ENCODE measurements at places on chromosomes 3 and 15.

- no peak for DNase-seq
Observed at GRCh38 chr3:69126216-69126615, 3.8 kb upstream of the LMOD3 start.

GRCh38 chr3:72013084-72013483 lies 228.1 kb upstream of the PROK2 start:
- no peak for DNase-seq

GRCh38 chr15:65377976-65378366 lies at the start of gene IGDCC3:
Gene IGDCC3 (minus strand): TSS chr15:65378002. CDS start chr15:65377788, 214 bp downstream.
- no peak for DNase-seq

DNA sequence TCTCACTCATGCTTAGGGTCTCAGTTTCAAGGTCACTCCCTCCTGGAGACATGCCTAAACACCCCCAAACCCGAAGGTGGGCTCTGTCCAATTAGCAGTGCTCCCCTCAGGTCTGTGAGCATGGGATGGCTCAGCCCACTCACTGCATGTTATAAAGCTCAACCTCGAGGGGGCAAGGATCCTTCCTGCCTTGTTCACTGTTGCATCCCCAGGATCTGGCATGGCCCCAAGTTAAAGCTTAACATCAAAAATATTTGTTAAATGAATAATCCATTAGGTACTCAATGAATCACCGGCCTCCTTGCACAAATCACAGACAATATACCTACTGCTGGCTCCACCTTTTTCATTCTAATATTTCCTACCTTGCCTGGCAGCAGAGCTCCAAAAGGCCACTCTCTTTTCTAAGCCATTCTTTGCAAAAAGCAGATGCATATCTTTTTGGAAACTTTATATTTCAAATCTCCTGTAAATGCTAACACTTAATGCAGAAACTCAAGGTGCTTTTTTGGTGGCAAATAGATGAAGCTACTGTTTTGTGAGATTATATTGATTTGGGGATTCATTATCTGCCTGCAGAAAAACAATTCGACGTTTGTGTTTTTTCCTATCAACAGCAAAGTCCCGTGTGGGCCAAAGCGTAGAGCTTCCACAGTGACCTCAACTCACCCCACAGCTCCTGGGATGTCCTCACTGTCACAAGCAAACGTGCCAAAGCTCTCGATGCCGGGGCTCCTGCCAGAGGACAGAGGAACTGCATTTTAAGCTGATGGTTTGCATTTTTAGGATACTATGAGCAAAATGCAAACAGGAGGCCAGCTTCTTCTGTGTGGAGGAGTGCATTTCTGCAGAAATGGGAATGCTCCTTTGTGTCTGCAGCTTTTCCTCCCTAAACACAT lies 35.4 kb downstream of the PCOLCE2 start:
- no peak for DNase-seq

- no peak for DNase-seq
Observed at GRCh38 chr3:9280451-9281219, 31.2 kb upstream of the SRGAP3 start.

DNA sequence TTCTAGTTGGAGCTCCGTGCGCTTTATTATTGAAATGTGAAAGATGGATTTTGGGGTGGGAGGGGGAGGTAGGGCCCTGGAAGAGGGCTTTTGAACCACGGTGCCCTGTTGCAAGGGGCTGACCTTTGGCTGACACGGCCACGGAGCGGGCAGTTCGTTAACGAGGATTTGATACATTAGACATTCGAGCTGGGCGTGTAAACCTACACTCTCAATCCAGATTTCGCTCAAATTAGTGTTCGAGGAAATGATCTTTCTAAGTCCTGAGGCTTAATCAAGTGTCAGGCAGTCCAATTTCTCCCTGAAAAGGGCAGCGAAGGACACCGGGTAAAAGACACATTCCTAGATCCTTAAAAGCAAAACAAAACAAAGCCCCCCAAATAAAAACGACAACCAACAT lies 13.0 kb downstream of the ZIC1 start:
- DNase-seq = no peak

- DNase-seq = no peak
Observed at GRCh38 chr3:12430086-12430485, 54.2 kb upstream of the TSEN2 start.

- no peak for DNase-seq
Observed at GRCh38 chr3:72593881-72594397, 254.3 kb downstream of the SHQ1 start.

- no peak for DNase-seq
Observed at GRCh38 chr15:85760531-85761371, 34.0 kb downstream of the KLHL25 start.

GRCh38 chr3:197562398-197563251 lies 6.9 kb upstream of the BDH1 start:
- DNase-seq = no peak

DNA sequence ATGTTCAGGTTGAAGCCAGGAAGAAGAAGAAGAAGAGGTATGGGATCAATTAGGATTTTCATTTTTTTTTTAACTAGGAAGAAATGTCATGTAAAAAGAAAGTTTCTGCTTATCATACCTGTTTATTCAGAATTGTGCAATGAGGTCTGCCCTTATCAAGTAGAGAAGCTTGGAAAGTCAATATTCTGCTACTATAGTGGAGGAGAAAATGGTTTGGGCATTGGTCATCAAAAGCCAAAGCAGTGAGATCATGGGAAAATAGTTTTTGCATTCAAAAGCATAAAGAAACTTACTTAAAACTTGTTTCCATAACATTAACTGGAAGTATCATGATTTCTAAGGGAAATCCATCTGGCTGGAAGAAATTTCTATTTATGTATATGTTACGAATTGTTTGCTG lies 1239.2 kb downstream of the NSUN3 start:
- no peak for DNase-seq

DNA sequence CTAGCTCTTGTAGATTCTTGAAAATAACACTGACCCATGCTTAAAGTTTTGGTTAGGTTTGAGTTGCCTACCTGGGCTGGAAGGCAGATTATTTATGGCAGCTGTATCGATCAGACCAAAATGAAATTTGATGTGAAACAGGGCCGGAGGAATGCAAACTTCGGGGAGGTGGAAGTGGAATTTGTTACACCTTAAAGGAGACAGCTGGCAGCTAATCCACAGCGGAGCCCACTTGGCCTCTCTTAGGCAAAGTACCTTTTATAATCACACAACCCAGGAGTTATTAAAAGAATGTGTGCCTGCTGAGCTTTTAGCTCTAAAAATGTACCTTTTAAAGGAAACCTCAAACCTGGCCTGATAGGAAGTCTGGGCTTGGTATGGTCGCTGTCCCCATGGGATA lies 250.9 kb upstream of the TPM1 start:
- no peak for DNase-seq

GRCh38 chr15:57505056-57505715 lies 86.5 kb upstream of the MYZAP start:
- DNase-seq = no peak

DNA sequence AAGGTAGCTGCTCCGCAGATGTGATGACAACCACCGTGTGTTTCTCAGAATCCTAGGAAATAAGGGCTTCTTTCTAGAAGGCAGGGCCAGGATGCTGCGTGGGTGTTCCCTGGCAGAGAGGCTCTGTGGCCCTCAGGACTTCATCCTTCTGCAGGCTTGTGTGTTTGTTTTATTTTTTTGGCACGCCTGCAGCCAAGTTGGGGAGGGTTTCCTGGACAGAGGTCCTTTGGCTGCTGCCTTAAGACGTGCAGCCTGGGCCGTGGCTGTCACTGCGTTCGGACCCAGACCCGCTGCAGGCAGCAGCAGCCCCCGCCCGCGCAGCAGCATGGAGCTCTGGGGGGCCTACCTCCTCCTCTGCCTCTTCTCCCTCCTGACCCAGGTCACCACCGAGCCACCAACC lies at the start of gene CLEC3B:
Gene CLEC3B, plus strand, starts transcription at position 266 of the 400 bp plus-strand sequence. Its CDS starts 60 bp downstream, at position 326.
- no peak for DNase-seq

GRCh38 chr15:79978260-79978654 lies 7.3 kb upstream of the BCL2A1 start:
- DNase-seq = no peak
